ENCODE measurements at places on chromosomes 12 and 14. TPM values are rescaled to one million over a fixed set of nuclear protein-coding genes. Genes with fewer than 3 reads are reported as not detected.

DNA sequence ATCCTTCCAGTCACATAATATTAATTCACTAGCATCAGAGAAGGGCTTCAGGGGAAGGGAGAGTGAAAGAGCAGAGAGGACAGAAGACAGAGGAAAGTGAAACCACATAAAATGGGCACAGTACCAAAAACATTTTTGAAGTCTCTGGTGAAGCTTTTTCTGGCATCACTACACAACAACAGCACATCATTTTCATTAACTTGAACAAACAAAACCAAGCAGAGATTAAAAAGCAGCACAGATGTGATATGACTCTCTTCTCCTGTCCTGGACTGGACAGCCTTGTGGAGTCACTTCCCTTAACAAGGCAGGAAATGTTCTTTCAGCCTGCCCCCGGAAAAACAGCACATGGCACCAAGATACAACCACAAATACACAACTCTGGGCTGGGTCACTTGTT, 112.0 kb downstream of the TSPAN8 start:
- DNase-seq, result no peak

The OR6C2 gene
- not detected for total RNA-seq

DNA sequence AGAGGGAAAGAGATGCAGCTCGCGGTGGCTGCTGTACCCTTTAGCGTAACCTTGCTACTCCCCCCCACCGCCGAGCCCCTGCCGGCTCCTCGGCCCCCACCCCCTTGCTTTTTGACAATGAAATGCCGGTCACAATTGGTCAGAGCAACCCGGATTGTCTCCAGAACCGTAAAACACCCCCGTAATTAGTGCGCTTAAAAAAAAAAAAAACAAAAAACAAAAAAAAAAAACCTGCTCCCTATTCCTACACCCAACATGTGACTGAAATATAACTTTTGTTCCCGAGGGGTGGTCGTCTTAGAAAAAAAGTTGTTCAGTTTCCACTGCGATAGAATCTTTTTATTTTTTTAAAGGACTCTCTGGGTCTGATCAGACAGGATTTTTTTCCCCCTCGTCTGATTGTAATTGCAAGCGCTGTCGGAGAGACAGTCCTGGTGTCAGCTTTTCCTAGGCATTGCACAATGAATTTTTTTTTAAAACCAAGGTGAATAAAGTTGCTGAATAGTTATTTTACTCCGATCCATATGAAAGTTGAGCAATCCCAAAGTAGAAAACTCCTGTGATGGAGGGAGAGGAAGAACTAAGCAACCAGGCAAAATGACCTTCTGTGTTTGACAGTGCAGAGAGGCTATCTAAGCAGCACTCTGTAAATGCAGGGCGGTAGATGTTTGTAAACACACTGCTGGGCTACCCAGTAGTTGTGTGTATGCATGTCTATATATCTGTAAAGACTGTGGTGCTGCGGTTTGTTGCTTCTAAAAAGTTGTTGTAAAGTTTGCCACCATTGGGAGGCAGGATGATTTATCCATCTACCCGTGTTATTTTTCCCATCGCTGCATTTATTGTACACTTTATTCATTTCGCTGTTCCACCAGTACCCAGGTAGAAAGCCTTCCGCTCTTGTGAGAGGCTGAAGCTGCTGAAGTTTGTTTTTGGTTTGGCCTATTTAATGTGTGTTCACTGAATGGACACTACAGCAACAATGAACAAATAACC, 1.1 kb downstream of the ETV6 start:
- no peak for DNase-seq

DNA sequence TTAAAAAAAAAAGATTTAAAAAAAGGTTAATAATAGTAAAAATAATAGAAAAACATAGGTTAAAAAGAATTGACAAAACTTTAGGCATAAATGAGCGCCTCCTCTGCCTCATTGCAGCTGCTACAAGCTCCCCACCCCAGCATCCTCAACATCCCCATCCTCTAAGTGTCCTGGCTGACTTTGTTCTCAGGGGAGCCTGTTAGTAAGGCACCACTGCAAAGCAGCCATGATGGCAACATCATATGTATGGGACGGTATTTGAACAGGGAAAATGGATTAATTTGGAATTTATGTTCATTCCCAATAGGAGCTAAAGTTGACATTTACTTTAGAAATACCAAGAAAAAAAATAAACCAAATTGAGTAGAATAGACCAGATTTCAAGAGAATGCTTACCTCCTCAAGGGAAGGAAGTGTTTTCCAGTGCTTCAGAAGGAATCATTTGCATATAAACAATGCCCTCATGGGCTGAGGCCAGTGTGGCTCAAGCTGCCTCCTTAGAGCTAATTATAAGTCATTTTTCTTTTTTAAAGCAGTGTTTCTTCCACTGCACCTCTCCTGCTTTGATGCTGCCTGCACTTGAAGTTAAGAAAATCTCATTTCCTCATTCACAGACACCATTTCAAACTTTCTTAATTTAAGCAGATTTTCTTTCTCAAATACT, 59.6 kb downstream of the DACT1 start:
- DNase-seq, result no peak

DNA sequence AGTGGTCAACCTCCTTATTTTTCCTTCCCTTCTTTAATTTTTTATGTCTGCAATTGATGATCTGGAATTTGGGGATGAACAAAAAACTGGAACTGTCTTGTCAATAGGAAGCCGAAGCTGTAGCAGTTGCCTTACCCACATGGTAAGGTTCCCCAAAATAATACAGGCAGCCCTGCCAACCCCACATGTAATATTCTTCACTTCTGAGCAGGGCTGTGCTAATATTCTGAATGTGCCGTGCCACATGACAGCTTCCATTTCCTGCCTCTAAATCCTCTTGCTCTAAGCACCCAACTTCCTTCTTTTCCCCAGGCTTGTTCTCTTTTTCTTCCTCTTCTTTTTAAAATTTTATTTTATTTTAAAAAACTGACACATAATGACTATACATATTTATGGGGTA, 39.6 kb downstream of the GPATCH2L start:
- no peak for DNase-seq

GRCh38 chr12:80846952-80847351, 90.8 kb downstream of the LIN7A start:
- no peak for DNase-seq

The GNPTAB gene
- total RNA-seq, result 47.9 TPM

GRCh38 chr12:56488041-56488955, at the start of gene GLS2:
TSS of gene GLS2 (minus strand) at chr12:56488161. CDS start at chr12:56488118, 43 bp downstream.
- peak; percentile 86 for DNase-seq

- peak; percentile 55 for DNase-seq
These were observed 16.3 kb downstream of the OR10P1 start for GRCh38 chr12:55653031-55653430.

- DNase-seq, result no peak
These were observed 781.4 kb upstream of the TMEM132C start for GRCh38 chr12:127485528-127485927.

DNA sequence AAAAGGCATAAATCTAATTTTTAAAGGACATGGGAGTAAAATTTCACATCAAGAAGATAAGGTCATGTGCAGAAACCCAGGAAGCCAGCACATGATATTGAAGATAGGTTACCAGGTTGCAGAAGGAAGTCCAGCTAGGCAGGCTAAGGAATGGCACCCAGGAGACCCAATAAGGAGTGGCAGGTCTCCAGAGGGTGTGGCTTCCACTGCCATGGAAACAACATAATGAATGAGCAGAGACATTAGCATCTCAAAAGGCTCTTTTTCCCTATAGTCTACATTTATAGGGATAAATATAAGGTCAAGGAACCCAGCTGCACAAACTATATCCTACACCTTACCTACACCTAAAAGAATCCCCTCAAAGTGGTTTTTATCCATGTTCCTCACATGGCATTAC, 275.9 kb downstream of the RPS29 start:
- DNase-seq, result no peak

DNA sequence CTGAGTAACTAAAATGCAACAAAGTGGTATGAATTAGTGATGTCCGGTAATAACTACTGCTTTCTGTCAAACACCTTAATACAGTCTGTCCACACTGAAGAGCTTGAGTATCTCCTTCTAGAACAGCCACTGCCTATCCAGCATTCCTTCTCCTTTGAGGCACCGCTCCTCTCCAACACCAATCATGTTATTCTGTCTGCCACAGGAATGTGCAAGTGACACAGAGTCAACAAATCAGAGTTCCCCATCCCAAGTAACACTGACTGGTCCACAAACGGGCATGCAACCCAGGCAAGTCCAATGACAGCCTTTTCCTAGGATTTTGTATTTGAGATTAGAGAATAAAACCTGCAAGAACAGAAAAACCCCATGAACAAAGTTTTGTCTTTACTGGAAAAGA, 3.8 kb downstream of the GXYLT1 start:
- no peak for DNase-seq

DNA sequence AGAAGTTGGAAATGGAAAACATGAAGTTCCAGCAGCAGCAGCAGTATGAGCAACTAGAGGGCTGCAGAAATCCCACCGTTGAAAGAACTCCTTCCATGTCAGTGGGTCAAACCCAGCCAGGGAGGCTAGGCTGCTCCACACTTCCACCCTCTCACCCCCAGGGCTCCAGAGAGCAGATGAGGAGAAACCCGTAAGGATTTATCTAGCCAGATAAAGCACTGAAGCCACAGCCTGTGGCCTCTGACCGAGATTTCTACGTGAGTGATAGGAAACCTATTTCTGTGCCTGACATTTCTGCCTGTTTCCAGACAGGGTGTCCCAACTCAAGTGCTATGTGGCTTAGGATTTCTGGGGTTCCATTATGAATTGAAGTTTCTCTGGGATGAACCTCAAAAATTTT, 100.0 kb upstream of the EEA1 start:
- no peak for DNase-seq

DNA sequence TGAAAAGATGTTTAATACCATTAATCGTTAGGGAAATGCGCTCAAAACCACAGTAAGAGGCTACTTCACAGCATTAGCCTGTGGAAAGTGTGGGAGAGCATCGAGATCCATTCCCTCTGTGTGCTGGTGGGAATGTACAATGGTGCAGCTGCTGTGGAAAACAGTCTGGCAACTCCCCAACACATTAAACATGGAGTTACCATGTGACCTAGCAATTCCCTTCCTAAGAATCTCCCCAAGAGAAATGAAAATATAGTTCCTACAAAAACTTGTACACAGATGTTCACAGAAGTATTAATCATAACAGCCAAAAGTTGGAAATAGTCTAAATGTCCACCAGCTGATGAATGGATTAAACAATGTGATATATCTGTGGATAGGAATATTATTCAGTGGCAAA, 23.8 kb downstream of the MLXIP start:
- no peak for DNase-seq

The TMEM132D gene
- total RNA-seq, result not detected

- no peak for DNase-seq
These were observed 133.1 kb downstream of the PRIMA1 start for GRCh38 chr14:93655078-93655750.

GRCh38 chr14:77190977-77191376, 9.4 kb downstream of the TMEM63C start:
- no peak for DNase-seq

Data from cardiac septum (tissue), 1 donor.